Liver (tissue), 10 donors: ENCODE measurements at places on chromosomes 5 and 9. TPM values are rescaled to one million over a fixed set of nuclear protein-coding genes. Genes with fewer than 3 reads are reported as not detected.

DNA sequence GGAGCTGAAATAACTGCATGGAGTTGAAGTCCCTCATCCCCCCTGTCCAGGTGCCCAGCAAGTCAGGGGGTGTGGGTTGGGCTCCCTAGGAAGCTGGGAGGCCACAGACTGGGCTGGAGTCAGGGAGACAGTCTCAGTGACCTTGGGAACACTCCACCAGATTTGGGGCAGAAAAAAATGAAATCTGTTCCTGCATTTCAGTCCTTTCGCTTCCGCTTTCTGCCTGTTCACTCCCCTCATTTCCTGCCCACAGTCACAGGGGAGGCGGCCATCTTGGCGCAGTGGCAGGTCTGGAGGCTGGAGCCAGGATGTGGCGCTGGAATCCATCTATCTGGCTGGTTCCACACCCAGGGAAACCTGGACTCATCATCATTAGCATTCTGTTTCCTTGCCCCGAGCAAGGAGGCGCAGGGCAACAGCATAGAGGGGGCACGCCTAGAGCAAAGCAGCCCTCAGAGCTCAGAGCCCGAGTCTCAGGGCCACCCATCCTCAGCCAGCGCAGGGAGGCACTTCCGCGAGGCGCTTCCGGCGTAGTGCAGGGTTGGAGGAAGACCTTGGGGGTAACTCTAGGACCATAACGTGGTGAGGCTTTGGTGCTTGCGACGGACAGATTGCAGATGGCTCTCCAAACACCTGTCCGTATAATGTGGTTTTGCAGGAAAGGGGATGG is 86.2 kb upstream of the HSPA9 start:
- H3K4me1 ChIP-seq = no peaks in the 10 kb centered on the region
- no peaks in the 10 kb centered on the region for H3K36me3 ChIP-seq
- no peak overlapping the region for H3K27ac ChIP-seq
- no peak overlapping the region for H3K4me3 ChIP-seq
- H3K27me3 ChIP-seq = no peaks in the 10 kb centered on the region

- no peak overlapping the region for H3K27ac ChIP-seq
- H3K27me3 ChIP-seq = peaks cover under 1% of the 10 kb centered on the region
- no peak for DNase-seq
- H3K4me1 ChIP-seq = no peaks in the 10 kb centered on the region
- H3K4me3 ChIP-seq = no peak overlapping the region
- no peaks in the 10 kb centered on the region for H3K36me3 ChIP-seq
Measured at GRCh38 chr9:76882686-76883085, 23.2 kb downstream of the PRUNE2 start.

DNA sequence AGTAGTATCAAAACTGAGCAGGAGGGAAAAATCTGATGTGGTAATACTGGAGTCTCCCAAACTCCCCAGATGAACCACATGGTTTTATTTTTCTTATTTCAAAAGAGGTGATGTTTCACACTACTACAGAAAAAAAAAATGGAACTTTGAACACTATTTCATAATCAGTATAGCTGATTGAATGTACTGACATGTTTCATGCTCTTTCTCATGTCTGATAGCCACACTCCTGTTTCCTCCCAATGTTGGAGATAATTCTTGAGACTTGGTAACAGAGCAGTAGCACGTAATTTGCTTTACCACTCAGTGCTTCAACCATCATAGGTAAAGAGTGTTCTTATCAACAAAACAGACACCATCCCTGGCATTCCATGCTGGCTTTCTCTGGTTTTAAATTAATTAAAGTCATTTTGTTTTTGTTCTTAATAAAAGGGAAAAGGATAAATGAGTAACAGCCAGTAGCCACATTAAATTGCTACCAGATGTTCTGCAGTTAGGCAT is 85.2 kb downstream of the MUSK start:
- H3K27me3 ChIP-seq = peaks cover 10% of the 10 kb centered on the region
- no peaks in the 10 kb centered on the region for H3K4me1 ChIP-seq
- H3K4me3 ChIP-seq = no peak overlapping the region

DNA sequence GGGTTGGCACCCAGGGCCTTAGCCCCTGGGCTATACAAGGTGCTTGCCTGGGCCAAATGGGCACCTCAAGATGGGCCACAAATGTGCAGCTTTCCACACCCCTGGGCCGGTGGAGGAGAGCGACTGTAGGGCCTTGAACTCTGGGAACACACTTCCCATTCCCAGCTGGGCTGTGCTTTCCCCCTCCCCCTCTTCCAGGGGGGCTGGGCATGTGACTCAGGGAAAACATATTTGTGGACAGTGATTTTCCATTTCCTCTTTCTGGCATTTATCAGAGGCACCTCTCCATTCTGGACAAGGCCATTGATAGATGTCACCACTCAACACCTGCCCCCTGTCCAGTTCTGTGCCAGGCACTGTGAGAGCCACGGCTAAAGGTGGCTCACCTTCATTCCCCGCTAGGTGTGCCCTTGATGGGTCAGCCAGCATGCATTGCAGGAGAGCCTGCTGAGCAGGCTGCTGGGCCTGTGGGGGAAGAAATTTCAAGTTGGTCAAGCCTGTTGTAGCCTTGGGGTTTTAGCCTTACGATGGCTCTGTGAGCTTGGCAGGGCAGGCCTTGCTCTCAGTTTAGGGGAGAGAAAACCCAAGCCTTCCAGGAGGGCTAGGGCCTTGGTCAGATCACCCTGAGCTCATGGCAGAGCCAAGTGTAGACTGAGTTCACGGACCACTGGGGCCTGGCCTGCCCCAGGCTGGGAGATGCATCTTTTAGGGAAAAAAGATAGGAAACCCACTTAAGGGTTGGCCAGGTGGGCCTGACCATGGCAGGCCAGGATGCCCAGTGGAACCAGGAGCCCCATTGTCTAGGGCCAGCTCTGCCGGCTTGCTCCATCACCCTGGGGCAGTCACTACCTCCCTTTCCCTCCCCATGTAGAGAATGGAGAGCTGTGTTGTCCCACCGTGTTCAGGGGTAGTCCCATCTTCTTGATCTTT is 113.9 kb downstream of the DAB2IP start:
- peaks cover 27% of the 10 kb centered on the region for H3K36me3 ChIP-seq
- H3K4me1 ChIP-seq = no peaks in the 10 kb centered on the region
- DNase-seq = no peak
- no peak overlapping the region for H3K4me3 ChIP-seq

DNA sequence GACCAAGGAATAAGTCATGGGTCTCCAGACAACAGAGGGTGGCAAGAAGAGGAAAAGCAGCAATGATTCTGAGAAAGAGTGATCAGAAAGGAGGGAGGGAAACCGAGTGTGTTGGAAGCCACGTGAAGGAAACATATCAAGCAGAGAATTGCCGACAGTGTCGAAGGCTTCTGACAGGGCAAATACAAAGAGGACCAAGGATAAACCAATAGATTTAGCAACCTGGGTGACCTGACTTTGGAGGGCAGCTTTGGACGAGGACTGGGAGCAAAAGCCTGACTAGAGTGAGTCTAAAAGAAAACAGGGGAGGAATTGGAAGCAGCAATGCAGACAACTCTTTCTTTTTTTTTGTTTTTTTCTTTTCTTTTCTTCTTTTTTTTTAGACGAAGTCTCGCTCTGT is 83.8 kb downstream of the WWC1 start:
- H3K4me1 ChIP-seq = no peaks in the 10 kb centered on the region
- H3K27ac ChIP-seq = no peak overlapping the region
- H3K27me3 ChIP-seq = no peaks in the 10 kb centered on the region

GRCh38 chr5:99032234-99033013 is 103.6 kb upstream of the CHD1 start:
- peak overlapping the region; percentile 51 for H3K4me3 ChIP-seq
- peak overlapping the region; percentile 63 for H3K27ac ChIP-seq
- no peaks in the 10 kb centered on the region for H3K36me3 ChIP-seq
- no peaks in the 10 kb centered on the region for H3K27me3 ChIP-seq
- peaks cover 12% of the 10 kb centered on the region for H3K4me1 ChIP-seq
- DNase-seq = peak; percentile 63

GRCh38 chr5:140827704-140828361 is at the start of gene PCDHA6:
TSS of gene PCDHA6 (plus strand) at chr5:140827960. CDS start at chr5:140828092, 132 bp downstream.
- no peaks in the 10 kb centered on the region for H3K27me3 ChIP-seq
- H3K36me3 ChIP-seq = no peaks in the 10 kb centered on the region
- no peak within 1 kb of the TSS for H3K27ac ChIP-seq
- H3K4me3 ChIP-seq = no peak within 1 kb of the TSS

DNA sequence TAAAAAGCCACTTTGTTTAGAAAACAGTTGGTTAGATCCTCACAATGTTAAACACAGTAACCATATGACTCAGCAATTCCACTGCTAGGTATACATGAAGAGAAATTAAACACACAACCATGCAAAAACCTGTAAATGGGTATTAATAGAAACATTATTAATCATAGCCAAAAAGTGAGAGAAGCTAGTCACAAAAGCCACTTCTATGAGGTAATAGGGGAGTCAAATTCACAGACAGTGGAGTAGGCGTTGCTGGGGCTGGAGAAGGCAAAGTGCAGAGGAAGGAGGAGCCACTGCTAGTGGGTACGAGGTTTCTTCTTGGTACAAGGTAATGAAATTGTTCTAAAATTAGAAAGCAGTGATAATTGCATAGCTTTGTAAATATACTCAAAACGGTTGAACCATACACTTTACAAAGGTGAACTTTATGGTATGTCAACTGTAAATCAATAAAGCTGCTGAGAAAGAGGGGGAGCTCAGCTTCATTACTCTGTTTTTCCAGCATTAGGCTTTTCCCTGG is 364.4 kb downstream of the GADD45G start:
- H3K4me3 ChIP-seq = no peak overlapping the region
- H3K27ac ChIP-seq = no peak overlapping the region
- no peaks in the 10 kb centered on the region for H3K4me1 ChIP-seq
- H3K36me3 ChIP-seq = no peaks in the 10 kb centered on the region

- no peaks in the 10 kb centered on the region for H3K27me3 ChIP-seq
- DNase-seq = no peak
- no peak overlapping the region for H3K27ac ChIP-seq
- H3K4me1 ChIP-seq = no peaks in the 10 kb centered on the region
- no peaks in the 10 kb centered on the region for H3K36me3 ChIP-seq
Measured at GRCh38 chr5:177176175-177176711, 42.7 kb downstream of the NSD1 start.

DNA sequence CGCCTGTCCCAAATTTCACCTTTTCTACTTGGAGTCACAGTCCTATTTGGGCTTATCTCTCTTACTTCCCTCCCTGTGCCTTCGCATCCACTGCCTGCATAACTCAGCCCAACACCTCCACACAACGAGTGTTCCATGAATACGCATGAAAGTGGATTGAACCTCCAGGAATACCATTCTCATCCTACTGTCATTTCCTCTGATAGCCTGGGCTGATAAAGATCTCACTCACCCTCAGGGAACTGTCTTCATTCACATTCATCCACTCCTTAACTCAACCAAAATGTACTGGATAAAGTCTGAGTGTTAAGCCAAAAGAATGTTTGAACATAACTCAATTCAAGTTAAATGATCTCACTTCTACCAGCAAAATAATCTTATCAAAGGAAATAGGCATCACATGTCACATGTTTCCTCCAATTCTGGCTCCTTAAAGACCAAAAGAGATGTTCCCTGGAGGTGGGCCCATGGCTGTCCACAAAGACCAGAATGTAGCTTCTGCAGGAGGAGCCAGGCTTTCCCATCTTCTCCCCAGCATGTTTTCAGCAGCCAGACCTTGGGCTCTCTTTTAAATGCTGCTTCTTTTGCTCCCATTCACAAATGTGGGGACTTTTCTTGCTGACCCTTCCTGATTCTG is 28.4 kb upstream of the TRIO start:
- no peak overlapping the region for H3K27ac ChIP-seq
- no peaks in the 10 kb centered on the region for H3K4me1 ChIP-seq
- DNase-seq = no peak
- no peaks in the 10 kb centered on the region for H3K36me3 ChIP-seq
- no peak overlapping the region for H3K4me3 ChIP-seq
- no peaks in the 10 kb centered on the region for H3K27me3 ChIP-seq

STK32A gene
- 0.17 TPM for total RNA-seq

URM1 gene
- 17.3 TPM for total RNA-seq

SH2D3C gene
- total RNA-seq = 5.1 TPM
